Purkinje cell (primary cell): ENCODE measurements at places on chromosomes 2 and 18. TPM values are rescaled to one million over a fixed set of nuclear protein-coding genes. Genes with fewer than 3 reads are reported as not detected.

The ASPRV1 gene
- polyA plus RNA-seq = not detected in 2 replicates

The SLC19A3 gene
- 2.1 TPM in 1 of 2 replicates, not detected in the other for polyA plus RNA-seq

The ACOXL gene
- polyA plus RNA-seq = not detected in 2 replicates

The ANKRD36C gene
- 16.7 and 20.4 TPM in 2 replicates for polyA plus RNA-seq

The TMEM178A gene
- 21.4 and 44.7 TPM in 2 replicates for polyA plus RNA-seq

The DSG1 gene
- polyA plus RNA-seq = 0.74 TPM in 1 of 2 replicates, not detected in the other

The ITM2C gene
- 9.2 and 40.8 TPM in 2 replicates for polyA plus RNA-seq

The GREB1L gene
- 1.4 and 5.0 TPM in 2 replicates for polyA plus RNA-seq

The BOLL gene
- polyA plus RNA-seq = 0.46 and 1.8 TPM in 2 replicates

The EMILIN2 gene
- polyA plus RNA-seq = 0.22 TPM in 1 of 2 replicates, not detected in the other

The CXCR1 gene
- polyA plus RNA-seq = not detected in 2 replicates

The PLGLB2 gene
- polyA plus RNA-seq = 1.7 TPM in 1 of 2 replicates, not detected in the other
